H54 (cell line): ENCODE measurements at places on chromosomes 6 and 20.

GRCh38 chr6:133286765-133287164, 45.6 kb downstream of the EYA4 start:
- no peak for DNase-seq

- DNase-seq = no peak
Measured at GRCh38 chr6:30768634-30769087, 24.3 kb upstream of the IER3 start.

DNA sequence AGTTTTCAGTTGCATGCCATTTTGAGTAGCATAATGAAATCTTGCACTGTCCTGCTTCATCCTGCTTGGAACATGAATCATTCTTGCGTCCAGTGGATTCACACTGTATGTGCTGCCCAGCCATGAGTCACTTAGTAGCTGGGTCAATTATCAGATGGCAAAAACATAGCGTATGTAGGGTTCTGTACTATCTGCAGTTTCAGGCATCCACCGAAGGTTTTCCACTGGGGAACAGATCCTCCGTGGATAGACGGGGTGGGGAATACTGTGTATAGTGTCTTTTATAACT, 61.4 kb downstream of the IL22RA2 start:
- peak; percentile 9 for DNase-seq

GRCh38 chr20:51505566-51505965, 37.0 kb downstream of the NFATC2 start:
- no peak for DNase-seq

DNA sequence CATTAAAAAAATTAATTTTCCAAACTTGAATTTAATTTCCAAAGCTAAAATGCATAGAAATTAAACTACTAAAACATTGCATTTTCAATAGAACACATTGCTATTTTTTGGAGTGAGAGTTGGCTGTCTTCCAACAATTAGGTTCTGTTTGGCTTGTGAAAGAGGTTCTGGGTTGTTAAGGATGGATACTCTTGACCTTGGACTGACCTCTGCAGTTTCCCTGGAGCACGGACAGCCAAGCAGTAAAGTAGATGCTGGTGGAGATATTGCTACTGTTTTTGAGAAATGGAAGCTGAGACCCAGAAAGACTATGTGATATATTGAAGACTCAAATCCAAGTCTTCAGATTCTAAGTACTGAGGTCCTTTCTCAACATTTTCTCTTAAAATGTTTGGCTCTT, 95.9 kb upstream of the CHD6 start:
- no peak for DNase-seq

GRCh38 chr20:36929290-36929689, 22.2 kb downstream of the SAMHD1 start:
- DNase-seq = no peak

- DNase-seq = peak; percentile 24
Measured at GRCh38 chr20:20593447-20594170, 118.8 kb downstream of the RALGAPA2 start.

DNA sequence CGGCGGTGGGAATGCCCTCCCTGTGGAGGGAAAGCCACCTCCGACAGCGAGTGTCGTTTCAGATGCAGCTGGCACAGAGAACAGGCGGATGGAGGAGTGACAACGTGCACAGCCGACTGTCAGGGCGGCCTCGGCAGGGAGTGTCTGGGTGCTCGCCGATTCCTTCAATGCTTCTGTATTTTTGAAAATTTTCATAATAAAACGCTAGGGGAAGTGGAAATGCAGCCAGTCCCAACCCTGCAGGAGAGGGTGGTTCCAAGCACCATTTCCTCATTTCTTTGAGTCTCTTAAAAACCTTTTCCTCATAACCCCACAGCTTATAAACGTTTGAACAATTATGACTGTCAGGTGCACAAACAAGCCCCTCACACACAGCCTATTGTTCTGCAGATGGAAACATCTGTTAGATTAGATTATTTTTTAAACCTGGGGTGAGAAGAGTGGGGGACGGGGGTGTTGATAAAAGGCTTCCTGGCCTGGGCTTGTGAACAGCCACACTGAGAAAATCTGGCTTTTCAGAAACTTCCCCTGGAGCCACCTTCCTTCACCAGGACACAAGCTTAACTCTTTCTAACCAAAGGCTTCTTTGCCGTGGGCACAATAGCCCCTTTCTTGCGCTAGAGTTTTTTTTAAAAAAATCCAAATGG, 228.9 kb downstream of the ANKRD60 start:
- DNase-seq = no peak

DNA sequence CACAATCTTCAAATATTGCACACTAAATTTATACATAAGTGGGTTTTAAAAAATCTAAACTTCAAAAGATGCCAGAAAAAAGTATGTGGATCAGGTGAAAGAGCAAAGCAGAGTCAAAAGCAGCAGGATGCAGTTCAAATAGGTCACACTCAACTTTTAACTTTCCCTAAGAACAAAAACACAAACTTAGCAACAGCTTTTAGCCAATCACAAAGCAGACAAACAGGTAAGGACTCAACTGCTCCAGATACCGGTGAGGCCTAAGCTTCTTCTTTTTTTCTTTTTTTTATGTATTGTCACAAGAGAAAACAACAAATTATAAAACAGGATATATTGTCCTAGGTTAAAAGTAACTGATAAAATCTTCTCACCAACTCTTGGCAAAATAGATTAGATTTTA, 74.7 kb downstream of the SESN1 start:
- DNase-seq = no peak

GRCh38 chr6:154538640-154539191, 28.2 kb upstream of the CNKSR3 start:
- no peak for DNase-seq

DNA sequence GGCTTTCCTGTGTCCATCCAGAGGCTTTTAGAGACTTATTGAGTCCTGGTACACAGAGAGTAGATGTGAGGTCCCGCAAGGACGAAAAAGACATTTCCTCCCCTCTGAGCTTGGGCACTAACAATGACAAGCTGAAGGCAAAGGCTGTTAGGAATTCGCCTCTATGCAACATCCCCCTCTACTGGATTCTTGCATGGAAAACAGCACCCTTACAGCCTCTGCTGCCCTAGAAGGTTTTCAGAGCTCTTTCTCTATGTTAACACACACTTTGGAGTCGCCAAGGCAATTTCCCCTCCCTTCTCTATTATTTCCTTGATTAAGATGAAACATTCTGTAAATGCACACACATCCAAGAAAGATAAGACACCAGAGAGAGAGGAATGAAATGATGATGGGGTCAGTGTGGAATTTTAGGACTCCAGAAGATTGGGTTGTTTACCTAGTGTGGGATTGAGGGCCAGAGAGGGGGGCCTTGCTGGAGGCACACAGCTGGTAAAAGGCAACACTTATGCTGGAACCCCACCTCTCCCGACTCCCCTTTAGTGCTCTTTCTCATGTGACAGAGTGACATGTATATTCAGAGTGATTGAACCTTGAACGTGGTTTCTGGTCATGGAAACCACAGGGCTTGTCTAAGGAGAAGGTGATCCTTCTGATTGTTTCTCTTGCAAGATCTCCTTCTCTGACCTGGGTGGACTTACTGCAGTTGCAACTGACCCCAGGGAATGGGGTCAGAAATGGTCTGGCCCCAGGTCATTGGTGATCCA, 300.7 kb downstream of the CLIC5 start:
- peak; percentile 73 for DNase-seq

GRCh38 chr20:48348022-48348421, 479.8 kb downstream of the PREX1 start:
- DNase-seq = no peak

GRCh38 chr6:80541886-80542285, 435.4 kb downstream of the BCKDHB start:
- no peak for DNase-seq

DNA sequence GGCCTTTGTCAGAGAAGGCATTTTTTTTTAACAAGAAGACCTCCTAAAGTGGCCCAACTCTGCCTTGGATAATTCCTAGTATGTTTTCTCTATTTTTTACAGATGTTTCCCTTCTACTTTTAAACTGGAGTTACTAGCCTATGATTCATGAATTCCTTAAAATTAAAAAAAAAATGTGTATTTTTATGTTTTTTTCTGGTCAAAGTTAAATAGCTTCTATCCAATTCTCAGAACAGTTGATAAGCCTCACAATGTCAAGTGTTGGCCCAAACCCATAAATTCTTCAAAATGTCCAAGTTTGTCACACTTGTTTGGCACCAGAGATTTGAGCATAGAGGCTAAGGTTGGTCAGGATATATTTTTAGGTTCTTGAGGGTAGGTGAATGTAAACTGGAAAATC, 64.0 kb downstream of the JAG1 start:
- no peak for DNase-seq

DNA sequence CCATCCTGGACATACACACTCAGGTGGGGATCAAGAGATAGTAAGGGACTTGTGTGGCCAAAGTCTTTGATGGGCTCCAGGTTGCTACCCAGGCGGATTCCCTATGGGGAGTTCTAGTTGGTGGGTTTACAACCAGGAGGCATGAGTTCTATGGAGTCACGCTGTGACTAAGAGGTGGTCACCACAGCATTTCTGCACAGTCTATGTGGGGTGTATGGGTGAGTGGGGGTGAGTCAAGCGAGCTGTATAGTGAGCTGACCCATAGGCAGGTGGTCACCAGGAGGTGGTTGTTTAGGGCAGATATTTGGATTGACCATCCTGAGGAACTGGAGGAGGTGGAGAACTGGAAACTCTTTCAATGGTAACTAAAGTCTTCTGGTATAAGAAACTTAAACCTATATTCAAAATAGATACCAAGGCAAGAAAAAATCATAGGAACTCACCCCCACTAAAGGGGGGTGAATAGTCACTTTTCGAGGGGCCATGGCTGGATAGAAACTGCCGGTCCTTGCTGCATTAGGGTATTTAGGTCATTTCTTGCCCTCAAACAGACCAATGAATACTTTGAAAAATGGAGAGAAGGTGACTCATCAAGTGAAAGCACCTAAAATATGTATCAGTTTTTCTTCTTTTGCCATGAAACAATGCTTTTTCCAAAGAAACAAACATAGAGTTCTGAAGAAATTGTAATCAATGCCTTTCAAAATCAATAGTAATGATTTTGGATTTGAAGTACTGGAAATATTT, 84.3 kb upstream of the NRN1 start:
- DNase-seq = no peak

DNA sequence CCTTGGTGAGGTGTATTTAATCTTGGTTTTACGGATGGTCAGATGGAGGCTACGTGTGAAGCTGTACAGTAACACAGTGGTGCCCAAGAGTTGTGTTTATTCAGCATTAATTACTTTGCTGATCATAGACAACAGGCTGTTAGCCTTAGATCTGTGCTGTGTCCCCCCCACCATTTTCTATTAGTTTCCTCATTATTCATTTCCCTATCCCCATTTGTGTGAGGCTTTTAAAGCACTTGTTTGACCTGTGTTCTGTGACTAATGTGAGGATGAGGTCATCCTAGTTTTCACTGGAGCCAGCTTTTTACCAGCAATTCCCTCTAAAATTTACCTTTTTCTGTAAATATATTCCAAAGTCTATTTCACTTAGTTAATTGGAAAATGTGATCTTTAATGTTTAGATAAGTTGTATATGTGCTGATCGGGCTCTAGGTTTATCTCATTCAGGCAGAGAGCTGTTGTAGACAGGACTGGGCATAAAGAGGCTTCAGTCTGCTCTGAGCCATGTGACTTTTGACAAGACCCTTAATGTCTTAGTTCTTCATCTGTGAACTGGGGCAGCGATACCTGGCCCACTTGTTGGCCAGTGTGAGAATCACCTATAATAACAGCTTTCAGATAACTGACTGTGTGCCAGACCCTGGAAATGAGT, 8.4 kb downstream of the MAPRE1 start:
- DNase-seq = no peak

DNA sequence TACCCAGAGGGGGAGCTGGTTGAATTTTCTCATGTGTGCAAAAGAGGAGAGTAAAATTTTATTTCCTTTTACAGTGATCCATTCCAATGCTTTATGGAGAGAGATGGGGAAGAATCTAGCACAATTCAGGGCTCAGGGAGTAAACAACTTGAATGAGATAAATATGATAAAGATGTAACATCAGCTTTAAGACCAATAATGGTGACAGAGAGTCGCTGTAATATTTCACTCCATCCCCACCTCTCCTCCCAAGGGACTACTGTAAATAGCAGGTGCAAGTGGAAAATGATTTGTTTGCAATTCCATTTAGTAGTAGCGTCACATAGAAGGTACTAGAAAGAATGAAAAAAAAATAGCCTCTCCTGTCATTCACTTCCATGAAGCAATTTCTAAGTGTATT, 4.8 kb downstream of the CRISP3 start:
- DNase-seq = no peak

- peak; percentile 33 for DNase-seq
Measured at GRCh38 chr20:53738039-53738944, 144.7 kb upstream of the ZNF217 start.

DNA sequence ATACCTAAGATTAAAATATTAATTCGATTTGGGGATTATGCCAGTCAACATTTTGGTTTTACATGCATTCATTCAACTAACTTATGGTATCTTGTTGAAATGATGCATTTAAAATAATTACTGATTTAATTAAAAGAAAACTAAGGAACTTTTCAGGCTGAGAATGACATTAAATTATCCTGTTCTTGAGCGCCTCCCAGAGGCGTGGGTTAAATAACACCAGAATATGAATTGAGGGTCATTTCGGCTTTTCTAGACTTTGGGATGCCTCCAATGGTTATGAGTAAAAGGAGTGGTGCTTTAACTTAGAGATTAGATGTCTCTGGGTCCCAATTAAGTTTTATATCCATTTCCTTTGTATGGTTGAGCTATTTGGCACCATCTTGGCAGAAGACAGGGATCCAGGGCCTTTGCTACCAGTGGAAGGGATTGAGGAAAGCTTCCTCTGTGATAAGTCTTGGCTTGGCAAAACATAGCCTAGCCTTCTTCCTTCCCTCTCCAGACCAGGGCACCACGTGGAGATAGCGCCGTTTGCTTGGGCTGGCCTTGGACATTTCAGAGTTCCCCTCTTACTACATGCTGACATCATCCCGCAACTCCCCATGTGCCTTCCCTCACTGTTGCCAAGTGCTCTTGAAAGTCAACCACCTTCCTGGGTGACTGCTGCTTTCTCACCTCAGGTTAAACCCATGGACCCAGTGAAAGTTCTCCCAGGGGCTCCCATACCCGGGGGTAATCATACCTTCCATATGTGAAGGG, 28.7 kb downstream of the GNAS start:
- DNase-seq = no peak

GRCh38 chr6:100465701-100466409, 1.1 kb upstream of the SIM1 start:
- no peak for DNase-seq

DNA sequence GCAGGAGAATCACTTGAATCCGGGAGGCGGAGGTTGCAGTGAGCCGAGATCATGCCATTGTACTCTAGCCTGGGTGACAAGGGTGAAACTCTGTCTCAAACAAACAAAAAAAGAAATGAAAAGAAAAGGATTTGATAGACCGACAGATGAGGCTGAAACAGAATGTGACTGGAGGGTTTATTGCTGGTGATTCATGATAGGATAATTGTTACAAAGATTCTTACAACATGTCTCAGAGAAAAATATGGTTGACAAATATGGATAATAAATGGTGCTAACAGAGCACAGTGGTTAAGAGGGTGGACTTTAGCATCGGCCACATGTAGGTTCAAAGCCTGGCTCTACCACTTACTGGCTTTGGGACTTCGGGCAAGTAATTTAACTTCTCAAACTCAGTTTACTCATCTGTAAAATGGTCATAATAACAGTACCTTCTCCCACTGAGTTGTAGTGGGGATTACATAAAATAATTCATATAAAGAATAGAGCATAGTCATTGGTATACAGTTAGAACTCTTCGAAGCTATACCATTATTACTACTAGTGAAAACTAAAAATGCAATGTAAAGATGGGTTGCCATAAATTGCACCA, 131.9 kb downstream of the MAP3K7 start:
- no peak for DNase-seq
